ENCODE measurements at places on chromosomes 5 and 9.

- peak; percentile 57 for DNase-seq
Measured at GRCh38 chr9:91101611-91102168, 260.0 kb downstream of the AUH start.

- DNase-seq = no peak
Measured at GRCh38 chr9:123957731-123958130, 27.8 kb upstream of the DENND1A start.

DNA sequence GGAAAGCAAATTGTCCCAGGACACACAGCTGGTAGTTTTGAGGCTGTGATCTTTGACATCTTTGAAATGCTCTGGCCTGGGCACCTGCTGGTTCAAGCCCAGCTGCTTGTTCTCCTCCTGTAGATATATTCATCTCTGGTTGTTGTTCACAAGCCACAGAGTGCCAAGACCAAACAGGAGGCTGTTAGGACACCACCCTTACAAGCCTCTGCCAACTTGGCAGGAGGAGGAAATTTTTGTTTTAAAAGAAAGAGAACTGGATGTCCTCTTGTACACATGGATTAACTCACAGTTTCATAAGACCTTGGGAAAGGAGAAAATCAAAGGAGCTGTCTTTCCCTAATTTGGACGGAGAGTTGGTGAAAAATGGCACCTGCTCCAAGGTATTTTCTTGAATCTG, 8.5 kb upstream of the ZFP62 start:
- no peak for DNase-seq

GRCh38 chr9:115880221-115880885, 273.2 kb upstream of the PAPPA start:
- no peak for DNase-seq

DNA sequence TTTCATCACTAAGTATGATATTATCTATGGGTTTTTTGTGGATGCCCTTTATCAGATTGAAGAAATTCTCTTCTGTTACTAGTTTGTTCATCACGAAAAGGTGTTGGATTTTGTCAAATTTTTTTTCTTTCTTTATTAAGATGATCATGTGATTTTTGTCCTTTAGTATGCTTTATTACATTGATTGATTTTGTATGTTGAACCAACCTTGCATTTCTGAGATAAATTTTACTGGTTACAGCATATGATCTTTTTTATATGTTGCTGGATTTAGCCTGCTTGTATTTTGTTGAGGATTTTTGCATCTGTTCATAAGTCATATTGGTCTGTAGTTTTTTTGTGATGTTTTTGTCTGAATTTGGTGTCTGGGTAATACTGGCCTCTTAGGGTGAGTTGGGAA, 42.8 kb downstream of the RAD23B start:
- DNase-seq = no peak

DNA sequence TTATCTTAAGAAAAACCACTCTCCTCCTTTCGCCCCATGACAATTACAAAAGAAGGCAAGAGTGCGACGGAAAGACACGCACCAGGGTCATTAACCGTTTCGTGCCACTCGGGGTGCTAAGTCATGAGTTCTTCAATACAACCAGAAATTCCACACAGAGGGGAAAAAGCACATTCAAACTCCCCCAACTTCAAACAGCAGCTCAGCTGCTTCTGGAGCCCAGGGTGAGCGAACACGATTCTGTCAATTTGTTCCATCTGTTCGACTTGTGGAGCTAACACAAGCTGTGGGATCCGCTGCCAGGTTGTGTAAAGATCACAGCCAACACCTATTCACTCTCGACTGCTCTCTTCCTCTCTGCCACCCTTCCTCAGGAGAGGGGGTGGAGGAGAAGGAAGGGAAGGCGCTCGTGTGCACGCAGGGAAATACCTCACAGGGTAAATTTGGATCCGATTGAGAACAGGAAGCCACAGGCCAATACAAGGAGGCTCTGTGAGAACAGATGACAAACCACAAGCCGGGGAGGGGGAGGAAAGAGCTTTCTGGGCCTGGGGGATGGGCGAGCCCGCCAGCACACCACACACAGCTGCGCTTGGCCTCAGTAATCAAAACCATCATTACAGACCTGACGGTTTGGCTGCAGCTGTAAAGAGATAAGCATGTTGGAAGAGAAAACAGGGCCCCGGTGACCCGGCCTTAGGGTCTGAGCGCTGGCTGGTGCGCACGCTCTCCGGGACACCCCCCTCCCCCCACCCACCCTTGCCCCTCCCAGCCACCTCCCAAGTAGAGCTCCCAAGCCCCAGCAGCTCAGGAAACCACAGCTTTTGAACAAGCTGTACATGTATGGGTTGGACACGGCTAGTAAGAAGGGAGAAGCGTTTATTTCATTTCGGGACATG, 54.3 kb downstream of the PTCH1 start:
- DNase-seq = peak; percentile 60

DNA sequence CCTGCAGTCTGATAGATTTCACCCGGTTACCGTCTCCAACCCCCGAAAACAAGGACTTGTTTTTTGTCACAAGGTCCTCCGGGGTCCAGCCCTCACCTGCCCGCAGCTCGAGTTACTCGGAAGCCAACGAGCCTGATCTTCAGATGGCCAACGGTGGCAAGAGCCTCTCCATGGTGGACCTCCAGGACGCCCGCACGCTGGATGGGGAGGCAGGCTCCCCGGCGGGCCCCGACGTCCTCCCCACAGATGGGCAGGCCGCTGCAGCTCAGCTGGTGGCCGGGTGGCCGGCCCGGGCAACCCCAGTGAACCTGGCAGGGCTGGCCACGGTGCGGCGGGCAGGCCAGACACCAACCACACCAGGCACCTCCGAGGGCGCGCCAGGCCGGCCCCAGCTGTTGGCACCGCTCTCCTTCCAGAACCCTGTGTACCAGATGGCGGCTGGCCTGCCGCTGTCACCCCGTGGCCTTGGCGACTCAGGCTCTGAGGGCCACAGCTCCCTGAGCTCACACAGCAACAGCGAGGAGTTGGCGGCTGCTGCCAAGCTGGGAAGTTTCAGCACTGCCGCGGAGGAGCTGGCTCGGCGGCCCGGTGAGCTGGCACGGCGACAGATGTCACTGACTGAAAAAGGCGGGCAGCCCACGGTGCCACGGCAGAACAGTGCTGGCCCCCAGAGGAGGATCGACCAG, 121.3 kb downstream of the DAB2IP start:
- peak; percentile 8 for DNase-seq

DNA sequence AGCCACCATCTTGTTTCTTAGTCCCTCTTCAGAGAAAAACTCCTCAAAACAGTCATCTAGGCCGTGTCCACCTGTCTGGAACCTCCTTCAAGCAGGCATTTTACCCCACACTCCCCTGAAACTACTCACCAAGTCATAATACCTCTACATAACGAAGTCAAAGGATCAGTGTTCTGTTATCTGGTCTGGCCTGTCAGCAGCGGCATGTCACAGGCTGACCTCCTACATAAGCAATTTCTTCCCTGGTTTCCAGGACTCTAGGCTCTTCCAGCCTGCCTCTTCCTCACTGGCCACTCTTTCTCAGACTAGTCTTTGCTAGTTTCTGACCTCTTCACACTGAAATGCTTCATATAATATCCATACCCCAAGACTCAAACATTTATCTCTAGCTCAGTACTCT, 72.2 kb downstream of the SPTLC1 start:
- no peak for DNase-seq

- no peak for DNase-seq
Measured at GRCh38 chr9:6334305-6334704, 6.1 kb downstream of the TPD52L3 start.

- DNase-seq = no peak
Measured at GRCh38 chr5:91189480-91190313, 193.4 kb downstream of the ARRDC3 start.

GRCh38 chr5:97124335-97124734, 18.1 kb downstream of the LIX1 start:
- no peak for DNase-seq

- DNase-seq = no peak
Measured at GRCh38 chr9:79195879-79196278, 375.9 kb upstream of the TLE4 start.

DNA sequence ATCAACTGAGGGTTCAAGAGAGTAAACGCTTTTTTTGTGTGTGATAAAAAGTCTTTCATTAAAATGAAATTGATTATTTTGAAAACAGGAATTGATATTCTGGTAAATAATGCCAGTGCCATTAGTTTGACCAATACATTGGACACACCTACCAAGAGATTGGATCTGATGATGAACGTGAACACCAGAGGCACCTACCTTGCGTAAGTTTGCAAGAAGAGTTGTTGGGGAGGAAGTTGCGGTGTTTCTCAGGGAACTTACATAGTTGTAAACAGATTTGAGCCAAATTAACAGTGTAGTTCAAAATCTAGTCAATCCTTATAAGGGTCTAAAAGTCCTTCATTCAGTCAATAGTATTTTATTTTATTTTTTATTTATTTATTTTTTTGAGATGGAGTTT, 28.9 kb downstream of the HSDL2 start:
- DNase-seq = no peak

DNA sequence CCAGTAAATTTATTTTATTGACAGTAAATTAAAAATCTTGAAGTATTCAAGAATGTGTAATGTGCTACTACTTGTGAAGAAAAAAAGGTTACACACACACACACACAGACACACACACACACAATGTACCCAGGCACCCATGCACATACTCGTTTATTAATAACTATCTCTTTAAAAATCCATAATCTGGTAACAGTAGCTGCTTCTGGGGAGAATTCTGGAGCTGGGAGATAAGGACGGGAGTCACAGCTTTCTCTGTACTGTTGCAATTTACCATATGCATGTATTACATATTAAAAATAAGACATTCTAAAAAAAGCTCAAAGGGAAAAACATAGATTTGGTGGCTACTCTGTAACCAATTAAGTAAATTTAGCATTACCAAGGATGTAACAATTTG, 7.9 kb upstream of the C1QTNF2 start:
- DNase-seq = no peak

DNA sequence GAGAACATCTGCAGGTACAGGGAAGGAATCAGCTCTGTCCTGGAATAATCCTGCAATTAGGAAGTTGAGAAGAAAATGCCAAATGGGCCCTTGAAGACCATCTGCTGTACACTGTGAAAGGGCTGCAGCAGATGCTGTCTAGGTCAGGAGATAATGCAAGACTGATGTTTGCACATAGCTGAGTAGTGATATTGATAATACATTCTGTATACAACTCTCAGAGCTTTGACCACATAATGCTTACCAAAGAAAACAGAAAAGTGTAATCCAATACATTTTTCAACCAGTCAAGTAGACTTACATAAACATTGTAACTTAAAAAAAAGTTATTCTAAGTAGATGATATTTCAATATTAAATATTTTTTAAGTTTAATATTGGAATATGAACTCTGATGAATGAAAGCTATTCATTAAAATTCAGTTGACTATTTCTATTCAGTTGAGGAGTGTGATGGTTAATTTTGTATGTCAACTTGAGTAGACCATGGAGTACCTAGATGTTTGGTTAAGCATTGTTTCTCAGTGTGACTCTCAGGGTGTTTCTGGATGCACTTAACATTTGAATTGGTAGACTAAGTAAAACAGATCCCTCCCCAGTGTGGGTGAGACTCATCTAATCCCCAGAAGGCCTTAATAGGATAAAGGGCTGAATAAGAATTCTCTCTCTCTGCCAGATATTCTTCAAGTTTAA, 380.1 kb upstream of the PRR16 start:
- DNase-seq = no peak

DNA sequence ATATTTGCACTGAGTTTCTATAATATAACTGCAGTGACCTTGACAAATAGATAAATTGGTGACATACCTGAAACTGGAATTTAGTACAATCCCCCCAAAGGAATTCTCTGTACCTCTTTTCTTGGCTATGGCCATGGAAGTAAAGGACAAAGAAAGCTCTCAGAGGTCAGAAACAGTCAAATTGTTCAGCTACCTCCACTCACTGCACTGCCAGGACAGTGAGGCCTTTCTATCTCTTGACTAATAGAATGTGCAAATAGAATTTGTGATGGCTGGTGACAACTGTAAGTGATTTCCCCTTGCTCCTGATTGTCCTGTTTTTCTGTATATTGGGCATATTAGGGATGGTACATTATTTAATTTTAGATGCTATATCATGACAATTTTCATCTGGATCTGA, 67.1 kb downstream of the CCDC192 start:
- DNase-seq = no peak

DNA sequence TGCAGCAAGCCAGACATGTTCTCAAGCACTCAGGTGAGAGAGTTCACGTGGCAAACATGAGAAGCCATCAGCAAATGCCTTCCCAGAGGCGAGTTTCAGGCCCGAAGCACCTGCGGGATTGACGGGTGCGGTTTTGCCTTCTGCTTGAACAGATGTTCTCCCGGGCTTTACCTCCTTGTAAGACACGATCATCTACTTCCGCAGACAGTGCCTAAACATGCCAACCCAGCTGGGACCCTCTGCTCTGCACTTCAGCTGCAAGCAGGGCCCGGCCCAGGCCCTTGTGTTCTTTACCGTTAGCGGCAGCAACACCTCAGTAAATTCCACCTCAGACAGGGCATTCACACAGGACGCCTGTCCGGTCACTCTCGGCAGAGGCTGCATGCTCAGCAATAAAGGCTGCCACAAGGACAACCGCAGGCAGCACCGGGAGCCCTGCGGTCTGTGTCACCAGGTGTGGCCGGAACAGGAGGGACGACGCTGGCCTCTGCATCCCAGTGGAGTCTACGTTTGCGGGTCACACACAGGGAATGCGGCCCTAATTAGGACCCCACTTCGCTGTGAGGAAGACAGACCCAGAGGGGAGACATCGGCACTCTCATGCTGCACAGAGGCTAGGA, 139.6 kb downstream of the ROR2 start:
- DNase-seq = no peak

- DNase-seq = no peak
Measured at GRCh38 chr5:103667068-103667467, 104.5 kb upstream of the NUDT12 start.

DNA sequence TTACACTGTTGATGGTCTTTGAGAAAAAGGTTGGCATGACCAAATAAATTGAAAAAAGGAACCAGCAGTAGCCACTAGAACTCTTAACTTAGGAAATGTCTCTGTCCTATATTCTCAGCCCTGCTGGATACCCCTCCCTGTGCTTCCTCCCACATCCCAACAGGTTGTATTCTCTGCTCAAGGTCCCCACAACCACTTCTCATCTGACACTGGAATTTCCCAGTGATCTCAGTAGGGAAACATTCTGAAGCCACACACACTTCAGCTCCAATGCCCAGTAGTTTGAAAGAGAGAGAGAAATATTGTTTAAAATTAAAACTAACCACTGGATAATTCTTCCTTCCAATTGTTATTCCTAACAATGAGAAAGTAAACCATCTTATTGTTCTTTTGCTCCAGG, 30.0 kb upstream of the NREP start:
- no peak for DNase-seq

DNA sequence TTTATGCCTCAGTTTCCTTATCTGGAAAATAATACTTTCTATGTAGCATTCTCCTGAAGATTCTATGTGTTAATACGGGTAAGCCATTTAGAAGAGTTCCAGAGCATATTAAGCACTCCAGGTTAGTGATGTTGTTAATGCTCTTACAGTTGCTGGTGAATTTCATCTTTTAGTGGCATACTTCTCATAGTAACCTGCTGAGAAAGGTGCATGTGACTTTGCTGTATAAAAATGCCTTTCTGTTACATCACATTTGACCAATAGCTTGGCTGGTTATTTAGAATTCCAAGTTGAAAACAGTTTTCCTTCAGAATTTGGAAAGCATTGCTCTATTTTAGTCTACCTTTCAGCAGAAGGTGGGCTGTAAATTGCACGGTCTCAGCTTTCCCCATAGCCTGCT, 27.2 kb downstream of the GCNT1 start:
- no peak for DNase-seq

GRCh38 chr5:94742852-94743251, 124.4 kb downstream of the SLF1 start:
- no peak for DNase-seq
